ENCODE measurements at places on chromosomes 3 and 15.

DNA sequence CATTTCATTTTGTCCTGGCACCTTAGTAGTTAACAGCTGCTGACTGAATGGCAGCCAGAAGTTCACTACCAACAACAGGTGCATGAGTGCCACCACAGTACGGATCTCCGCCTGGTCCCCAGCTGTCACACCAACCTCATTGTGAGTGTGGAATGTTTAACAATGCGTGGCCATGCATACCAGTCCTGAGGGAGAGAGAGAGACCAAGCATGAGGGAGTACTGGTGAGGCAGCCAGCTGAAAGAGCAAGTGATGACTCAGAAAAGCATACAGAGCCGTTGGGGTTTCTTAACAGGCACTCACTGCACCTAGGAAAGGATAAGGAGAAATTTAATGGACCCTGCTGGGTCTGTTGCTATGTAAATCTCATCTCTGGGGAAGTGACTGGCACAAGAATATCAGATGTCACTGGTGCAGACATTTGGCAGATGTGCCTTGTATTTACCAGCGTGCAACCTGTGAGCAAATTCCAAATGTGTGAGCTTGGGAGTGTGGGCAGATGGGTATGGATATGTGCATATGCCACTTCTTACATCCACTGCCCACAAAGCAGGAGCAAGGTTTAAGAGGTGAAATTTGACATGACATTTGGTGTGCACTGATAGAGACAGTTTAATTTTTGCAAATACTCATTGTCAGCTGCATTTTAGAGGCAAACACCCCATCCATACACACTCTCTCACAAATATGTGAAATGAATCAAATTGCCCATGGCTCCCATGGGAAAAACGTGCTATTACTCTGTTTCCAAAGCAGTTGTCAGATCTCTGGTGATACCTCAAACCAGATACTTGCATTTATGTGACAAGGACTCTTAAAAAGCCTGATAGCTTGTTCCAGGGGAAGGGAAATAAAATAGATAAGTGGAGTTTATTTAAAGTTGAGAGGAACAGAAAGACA is 245.2 kb upstream of the ARPP21 start:
- DNase-seq: no peak

GRCh38 chr3:15606434-15606891 is 4.9 kb downstream of the BTD start:
- DNase-seq: no peak

DNA sequence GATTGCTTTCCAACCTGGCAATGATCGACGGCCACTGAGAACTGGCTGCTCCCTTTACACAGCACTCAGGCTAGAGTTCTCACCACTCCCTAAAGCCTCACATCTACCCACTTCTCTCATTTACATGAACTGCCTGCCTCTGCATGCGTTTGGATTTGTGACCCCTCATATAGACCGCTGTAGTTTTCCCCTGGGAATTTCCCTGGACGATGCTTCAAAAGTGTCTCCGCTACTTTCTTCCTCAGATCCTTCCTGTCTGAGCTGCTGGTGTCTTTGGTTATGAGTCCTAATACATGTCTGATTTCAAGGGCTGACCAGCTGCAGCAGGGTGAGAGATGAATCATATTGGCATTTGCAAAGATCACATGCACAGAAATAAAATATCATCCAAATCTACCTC is 116.7 kb upstream of the ETV5 start:
- DNase-seq: no peak

DNA sequence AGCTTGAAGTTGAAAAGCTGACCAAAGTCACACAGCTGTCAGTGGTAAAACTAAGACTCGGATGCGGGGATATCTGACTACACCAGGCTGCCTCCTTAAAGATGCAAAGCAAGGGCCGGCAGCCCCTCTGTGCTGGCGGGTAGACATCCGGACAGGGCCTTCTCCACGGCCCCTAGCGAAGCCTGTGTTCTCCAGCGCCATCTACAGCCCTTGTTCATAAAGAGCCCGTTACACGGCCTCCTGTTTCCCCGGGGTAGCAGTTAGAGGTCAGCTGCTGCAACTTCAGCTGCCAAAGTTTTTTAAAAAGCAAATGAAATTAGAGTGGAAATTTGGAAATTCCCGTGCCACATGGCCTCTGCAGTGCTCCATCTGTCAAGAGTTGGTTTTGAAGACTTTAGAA is 383.0 kb downstream of the TBL1XR1 start:
- peak; percentile 16 for DNase-seq

DNA sequence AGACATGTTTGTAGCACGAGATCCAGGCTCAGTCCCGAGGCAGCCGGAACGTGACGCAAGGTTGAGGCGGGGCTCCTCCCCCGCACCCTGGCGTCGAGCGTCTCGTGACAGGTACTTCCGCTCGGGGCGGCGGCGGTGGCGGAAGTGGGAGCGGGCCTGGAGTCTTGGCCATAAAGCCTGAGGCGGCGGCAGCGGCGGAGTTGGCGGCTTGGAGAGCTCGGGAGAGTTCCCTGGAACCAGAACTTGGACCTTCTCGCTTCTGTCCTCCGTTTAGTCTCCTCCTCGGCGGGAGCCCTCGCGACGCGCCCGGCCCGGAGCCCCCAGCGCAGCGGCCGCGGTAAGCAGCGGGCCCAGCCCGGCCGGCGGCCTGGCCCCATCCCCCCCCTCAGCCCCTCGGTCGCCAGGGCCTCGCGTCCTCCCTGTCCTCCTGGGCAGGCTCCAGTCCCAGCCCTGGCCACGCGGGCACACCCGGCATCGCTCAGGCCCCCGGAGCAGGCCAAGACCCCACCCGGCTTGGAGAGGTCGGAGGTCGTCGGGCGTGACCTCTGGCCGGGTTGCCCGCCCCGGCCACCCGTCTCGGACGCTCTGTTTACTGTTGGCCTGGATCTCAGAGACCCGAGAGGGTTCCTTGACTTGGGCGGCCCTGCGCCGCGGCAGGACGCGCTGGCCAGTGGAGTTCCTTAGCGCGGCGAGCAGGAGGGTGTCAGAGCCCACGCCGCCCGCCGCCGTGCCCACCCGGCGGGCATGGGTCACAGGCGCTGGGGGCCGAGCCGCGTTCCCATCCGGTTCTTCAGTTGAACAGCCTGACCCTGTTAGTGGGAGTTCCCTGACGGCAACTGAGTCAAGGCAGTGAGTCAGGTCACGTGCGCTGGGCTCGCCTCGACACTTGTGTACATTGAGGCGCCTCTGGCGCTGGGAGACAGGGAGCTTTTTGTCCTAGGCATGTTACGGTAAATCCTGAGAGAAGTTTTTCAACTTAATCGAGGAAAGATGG is at the start of gene RAB7A:
Gene RAB7A (plus strand): TSS at position 161 of the 994 bp plus-strand sequence. CDS start 69,185 bp downstream, outside the sequence.
- DNase-seq: peak; percentile 95

DNA sequence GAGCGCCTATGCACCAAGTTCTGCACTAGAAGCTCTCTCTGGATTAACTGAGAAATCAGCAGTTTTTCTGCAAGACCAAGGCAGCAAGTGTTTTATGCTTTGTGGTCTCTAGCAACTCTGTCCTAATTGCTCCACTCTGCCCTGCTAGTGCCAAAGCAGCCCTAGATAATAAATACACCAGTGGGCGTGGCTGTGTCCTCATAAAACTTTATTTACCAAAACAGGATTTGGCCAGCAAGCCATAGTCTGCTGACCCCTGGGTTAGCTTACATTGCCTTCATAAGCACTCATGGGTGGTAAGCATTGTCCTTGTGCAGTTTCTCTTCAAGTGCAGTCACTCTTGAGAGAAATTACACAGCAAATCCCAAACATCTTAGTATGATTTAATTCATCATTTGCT is 30.7 kb upstream of the SLC24A5 start:
- no peak for DNase-seq

- no peak for DNase-seq
Measured at GRCh38 chr3:66106788-66107187, 68.1 kb upstream of the MAGI1 start.

DNA sequence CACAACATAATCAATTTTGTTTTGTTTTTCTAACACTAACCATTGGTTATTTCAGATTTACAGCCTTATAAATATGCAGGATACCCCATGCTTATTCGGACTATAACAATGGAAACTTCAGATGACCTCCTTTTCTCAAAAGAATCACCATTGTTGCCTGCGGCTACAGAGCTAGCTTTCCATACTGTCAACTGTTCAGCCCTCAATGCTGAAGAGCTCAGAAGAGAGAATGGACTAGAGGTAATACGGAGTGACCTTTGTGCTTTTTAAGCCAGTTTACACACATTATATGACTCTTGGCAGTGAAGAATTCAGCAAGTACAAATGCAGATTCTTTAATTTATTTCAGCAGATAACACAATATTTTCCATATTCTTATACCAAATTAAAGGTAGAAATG is 81.8 kb downstream of the DNAJC13 start:
- DNase-seq: no peak

GRCh38 chr15:40702077-40702476 is 7.1 kb downstream of the RAD51 start:
- DNase-seq: no peak

- no peak for DNase-seq
Measured at GRCh38 chr3:40024526-40024925, 215.1 kb downstream of the MYRIP start.

DNA sequence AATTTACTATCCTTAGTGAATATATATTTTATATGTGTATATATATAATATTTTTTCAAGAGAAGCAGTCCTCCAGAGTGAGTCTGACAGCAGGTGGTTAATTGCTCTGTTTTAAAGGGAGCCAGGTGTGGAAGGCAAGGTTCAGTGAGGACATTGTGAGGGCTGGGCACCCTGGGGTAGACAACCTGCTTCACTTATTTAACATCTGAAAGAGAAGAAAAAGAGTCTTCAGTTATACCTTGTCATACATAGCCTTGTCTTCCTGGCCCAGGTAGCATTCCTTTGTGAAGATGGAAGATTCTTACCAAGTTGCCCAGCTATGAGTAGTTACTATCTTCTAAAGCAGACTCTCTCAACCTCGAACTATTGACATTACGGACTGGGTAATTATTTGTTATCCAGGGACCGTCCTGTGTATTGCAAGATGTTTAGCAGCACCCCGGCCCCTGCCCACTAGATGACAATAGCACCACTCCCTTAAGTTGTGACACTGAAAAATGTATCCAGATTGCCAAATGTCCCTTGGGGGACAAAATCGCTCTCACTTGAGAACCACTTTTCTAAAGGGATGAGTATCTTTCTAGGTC is 336.0 kb upstream of the TRIM42 start:
- DNase-seq: no peak

- DNase-seq: no peak
Measured at GRCh38 chr3:196662711-196663571, 23.4 kb downstream of the NRROS start.

DNA sequence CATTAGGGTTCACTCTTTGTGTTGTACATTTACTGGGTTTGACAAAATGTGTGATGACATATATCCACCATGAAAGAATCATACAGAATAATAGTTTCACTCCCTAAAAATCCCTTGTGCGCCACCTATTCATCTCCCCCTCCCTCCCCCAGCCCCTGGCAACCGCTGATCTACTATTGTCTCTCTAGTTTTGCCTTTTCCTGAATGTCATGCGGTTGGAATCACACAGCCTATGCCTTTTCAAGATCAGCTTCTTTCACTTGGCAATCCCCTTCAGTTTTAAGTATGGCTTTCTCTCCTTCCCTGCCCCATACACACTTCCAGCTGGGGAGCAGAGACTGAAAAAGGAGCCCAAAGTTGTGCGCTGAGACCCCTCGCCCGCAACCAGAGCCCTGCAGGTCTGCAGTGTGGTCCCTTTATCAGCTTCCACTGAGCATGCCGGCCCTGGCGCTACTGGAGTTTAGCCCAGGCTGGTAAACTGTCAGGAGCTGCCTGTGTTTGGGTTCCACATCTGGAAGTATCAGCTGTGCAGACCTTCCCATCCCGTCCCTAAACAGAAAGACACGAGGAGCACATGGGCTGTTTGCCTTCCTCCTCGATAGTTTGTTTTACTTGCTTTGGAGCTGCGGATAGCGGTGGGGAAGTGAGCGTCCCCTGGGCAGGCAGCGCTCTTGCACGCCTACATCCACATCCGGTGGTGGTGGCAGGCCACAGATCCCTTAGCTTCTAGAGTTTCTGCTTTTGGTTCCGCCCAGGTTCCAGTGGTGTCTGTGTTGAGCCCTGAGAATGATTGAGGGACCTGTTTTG is 12.3 kb downstream of the BOC start:
- no peak for DNase-seq

- no peak for DNase-seq
Measured at GRCh38 chr3:4351164-4351855, 48.1 kb downstream of the SETMAR start.

DNA sequence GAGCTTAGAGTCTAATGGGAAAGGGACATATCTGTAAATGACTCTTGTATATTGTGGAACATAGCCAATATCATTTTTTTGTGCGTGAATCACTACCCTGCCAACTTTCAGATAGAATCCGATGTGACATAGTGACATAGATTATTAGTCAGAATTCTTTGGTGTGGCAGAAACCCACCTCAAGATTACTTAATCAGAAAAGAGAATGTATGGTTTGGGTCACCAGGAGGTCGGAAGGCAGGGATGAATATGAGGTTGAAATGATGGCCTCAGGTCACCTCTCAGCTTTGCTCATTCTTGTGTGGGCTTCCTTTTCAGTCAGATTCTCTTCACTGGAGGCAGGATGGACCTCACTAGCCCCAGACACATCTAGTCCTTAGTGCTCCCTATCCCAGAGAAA is 41.4 kb downstream of the SNAPC5 start:
- DNase-seq: no peak

DNA sequence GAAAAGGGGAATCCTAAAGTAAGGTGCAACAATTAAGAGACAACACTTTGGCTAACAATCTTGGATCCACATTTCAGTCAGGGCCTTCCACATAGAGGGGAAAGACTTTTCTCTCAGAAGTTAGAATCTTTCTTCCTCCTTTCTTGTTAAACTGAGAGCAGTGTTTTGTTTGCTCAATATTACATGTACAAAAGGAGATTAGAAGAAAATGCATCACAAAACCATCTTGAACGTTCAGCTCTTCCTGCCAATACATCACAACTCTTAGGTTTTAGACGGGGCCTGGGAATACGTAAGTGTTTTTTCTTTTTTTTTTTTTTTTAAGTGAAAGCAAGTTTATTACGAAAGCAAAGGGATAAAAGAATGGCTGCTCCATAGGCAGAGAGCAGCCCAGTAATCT is 39.1 kb downstream of the MAP2K1 start:
- DNase-seq: no peak

GRCh38 chr15:62647202-62647842 is 395.2 kb upstream of the TPM1 start:
- no peak for DNase-seq

- DNase-seq: no peak
Measured at GRCh38 chr3:29382409-29382808, 101.5 kb downstream of the RBMS3 start.

GRCh38 chr15:40110866-40111550 is 2.3 kb upstream of the BMF start:
- DNase-seq: no peak

DNA sequence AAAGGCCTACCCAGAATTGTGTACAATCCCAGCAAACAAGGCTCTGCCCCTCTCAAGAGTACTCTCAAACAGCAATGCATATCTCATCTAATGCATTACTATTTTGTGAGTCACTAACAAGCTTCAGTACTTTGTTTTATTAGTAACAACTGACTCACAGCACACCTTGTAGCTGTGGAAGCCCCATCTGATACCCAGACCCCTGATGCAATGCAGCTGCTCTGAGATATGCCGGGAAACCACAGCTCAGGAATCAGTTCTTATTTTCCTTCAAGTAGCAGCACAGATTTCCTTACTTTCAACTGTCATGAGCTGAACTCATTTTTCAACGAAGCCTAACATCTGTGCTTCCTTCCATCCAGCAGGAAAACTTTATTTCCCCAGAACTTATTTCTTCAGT is 37.8 kb downstream of the CCNL1 start:
- DNase-seq: no peak

- DNase-seq: no peak
Measured at GRCh38 chr15:29566914-29567313, 255.4 kb downstream of the TJP1 start.

GRCh38 chr3:160471892-160472291 is 22.3 kb upstream of the TRIM59 start:
- DNase-seq: no peak

- no peak for DNase-seq
Measured at GRCh38 chr3:119781330-119782198, at the start of gene NR1I2. TSS of gene NR1I2 (plus strand) at chr3:119782101.

Measured in amniotic stem cell (primary cell).